ENCODE measurements at places on chromosomes 5 and 9. TPM values are rescaled to one million over a fixed set of nuclear protein-coding genes. Genes with fewer than 3 reads are reported as not detected.

- peak; percentile 74 for DNase-seq
Measured at GRCh38 chr9:93450945-93451815, at the start of gene FAM120A. Gene FAM120A (plus strand): TSS chr9:93451685. CDS start chr9:93451916, 231 bp downstream.

GRCh38 chr5:76546497-76547102 is 76.6 kb downstream of the F2RL2 start:
- no peak for DNase-seq

DNA sequence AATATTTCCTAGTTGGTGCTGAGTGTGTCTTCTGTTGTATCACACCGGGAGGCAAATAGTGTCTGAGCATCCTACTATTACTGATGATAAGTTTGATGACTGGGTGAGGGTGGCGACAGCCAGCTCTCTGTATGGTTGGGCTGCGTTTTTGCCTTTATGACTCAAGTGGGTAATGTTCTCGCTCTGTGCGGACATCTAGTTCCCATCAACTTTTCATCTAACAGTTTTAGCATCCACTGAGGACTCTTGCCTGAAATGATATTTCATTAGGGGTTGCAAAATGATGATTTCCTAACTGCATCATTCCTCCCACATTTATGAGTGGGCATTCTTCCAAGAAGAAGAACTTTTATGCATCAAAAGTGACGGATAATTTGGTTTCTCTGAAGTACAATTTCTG is 26.5 kb downstream of the HMCN2 start:
- DNase-seq = no peak

DNA sequence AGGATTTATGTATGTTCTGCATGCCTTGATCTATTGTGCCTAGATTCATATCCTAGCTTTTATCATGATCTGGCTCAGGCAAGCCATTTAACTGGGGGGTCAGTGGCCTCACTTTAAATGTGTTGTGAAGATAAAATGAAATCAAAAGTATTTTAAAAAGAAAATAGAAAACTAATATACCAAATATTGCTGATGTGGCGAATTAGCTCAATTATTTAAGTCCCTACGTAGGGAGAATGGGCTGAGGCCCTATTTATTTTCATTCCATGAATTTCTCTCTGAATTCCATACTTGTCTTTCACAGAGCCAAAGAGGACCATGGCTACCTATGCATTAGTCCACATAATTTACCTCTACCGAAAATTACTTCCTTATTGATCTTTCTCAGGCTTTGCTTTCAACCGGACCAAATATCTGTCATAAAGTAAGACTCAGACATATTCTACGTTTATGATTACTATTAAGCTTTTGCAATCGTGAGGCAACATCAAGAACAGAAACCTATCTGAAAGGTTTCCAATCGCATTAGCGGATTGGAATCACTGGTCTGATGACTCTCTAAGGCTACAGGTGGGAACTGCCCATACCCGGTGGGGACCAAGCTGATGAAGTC is 1.7 kb downstream of the MBLAC2 start:
- DNase-seq = no peak

- no peak for DNase-seq
Measured at GRCh38 chr5:149675610-149676201, 54.4 kb upstream of the PPARGC1B start.

GRCh38 chr9:75844321-75844720 is 46.2 kb upstream of the PCSK5 start:
- DNase-seq = no peak

DNA sequence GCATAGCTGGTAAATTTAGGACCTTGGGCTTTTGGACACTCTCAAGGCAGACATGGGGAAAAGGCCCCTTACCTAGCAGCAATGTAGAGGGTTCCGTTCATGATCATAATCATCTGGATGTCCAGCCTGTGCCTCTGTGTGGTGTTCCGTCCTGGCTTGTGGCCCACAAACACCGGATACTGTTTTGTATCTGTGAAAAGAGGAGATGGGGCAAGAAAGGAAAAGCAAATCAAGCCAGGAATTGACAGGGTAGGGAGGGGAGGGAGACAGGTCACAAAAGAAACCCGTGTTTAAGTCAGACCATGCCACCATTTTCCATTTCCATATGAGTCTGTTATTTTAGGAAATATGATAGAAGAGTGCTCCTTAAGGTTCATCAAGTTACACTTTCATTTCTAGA is 72.5 kb downstream of the SEMA6A start:
- no peak for DNase-seq

DNA sequence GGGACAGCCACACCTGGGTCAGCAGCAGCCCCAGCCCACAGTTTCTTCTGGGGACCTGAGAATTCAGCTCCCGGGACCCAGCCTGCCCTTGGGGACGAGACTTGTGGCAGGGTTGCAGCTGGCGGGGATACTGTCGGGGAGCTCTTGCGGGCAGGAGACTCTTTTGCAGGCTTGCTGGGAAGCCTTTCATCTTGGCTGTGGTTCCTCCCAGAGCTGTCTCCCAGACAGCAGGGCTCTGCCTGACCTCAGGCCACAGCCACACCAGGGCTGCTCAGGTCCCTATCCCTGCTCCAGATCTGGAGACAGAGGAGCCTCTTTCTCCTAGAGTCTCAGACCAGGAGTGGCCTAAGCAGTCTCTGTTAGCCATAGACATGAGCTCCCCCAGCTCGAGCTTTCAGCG is 4.7 kb upstream of the MYMK start:
- no peak for DNase-seq

- DNase-seq = no peak
Measured at GRCh38 chr9:84839541-84839940, 170.0 kb downstream of the NTRK2 start.

DNA sequence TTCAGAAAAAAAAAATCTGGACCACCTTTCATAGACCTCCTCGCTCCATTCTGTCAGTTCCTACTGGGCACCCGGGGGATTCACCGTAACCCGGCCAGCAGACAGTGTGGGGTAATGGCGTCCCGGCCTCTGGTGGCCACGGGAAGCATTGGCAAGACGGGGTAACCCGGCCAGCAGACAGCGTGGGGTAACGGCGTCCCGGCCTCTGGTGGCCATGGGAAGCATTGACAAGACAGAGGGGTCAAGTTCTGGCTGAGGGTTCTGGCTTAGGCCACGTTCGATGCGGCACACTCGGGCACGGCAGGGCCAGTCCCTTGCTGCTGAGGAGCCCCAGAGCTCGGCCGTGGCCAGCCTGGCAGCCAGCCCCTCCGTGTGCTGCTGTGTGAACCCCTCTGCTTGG is 116.2 kb upstream of the RAPGEF1 start:
- DNase-seq = no peak

- no peak for DNase-seq
Measured at GRCh38 chr5:57833489-57833888, 350.9 kb upstream of the ACTBL2 start.

DNA sequence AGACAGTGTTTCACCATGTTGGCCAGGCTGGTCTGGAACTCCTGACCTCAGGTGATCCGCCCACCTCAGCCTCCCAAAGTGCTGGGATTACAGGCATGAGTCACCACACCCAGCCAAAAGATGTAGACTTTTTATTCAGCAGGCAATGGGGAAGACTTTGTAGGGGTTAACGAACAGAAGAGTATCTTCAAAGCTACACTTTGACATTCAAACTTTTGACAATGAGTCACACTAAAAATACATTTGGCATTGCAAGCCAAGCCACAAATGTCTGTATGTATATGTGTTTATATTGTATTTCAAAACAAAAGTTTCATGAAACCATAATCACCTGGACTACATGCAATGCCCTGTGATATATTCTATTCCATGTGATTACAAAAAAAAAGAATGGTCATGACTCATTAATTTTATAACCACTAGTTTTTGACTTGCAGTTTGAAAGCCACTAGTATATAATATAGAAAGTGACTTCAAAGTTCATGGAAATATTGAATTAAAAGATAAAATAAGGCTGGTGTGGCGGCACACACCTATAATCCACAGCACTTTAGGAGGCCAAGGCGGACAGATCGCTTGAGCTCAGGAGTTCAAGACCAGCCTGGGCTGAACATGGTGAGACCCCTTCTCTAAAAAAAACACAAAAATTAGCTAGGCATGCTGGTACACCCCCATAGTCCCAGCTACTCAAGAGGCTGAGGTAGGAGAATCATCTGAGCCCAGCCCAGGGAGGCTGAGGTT is 8.3 kb downstream of the DIMT1 start:
- DNase-seq = no peak

DNA sequence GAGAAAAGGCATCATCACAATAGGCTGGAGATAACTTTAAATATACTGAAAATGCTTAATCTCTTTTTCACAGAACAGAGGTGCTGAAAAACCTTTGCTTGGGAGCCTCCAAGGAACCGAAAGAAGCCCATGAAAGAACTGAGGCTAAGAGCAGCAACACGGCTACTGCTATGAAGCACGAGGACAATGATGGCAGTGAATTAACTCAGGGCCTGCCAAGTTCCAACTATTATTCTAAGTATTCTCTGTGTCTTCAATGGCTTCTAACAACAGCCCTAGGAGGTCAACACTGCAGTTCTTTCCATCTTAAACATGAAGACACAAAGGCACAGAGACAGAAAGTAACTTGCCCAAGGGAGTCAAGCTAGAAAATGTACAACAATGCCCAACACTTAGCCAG is 293.0 kb upstream of the DAP start:
- no peak for DNase-seq

- DNase-seq = no peak
Measured at GRCh38 chr9:136385015-136385414, 11.5 kb upstream of the CARD9 start.

GRCh38 chr9:135774239-135774747 is 72.3 kb downstream of the KCNT1 start:
- DNase-seq = no peak

GRCh38 chr9:69136185-69136584 is 37.9 kb upstream of the TJP2 start:
- DNase-seq = no peak

GRCh38 chr5:78908173-78909061 is 76.7 kb downstream of the ARSB start:
- DNase-seq = peak; percentile 90

DNA sequence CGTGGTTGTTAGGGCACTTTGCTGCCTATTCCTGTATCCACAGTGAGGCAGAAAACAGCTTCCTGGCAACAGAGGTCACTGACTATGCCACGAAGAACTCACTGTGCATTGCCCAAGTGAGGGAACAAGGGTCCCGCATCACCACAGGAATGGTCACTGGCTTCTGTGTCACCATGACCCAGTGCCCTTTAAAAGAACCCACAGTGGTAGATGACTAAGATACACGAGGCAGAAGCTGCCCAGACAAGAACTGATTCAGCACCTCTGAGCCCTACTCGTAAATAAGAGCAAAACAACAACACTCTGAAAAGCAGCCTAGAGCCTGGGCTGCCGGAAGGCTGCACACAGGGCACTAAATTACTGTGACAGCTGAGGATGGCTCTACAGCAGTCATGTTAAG is 236.6 kb upstream of the RASEF start:
- no peak for DNase-seq

DNA sequence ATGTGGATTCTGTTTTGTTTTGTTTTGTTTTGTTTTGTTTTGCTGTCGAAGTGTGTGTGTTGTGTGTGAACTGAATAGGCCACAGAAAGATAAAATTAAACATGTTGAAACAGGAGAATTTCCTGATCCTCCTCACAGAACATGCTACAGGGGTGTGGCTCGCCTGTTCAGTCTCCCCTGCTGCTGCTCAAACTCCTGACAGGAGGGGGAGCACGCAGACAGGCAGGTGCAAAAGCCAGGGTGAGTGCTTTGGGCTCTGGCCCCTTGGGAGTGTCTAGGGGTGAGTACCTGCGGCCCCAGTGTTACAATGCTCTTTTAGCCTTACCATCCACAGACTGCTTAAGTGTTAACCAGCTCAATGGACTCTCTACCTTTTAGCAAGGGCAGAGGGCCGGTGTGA is 473.5 kb downstream of the MAT2B start:
- no peak for DNase-seq

DNA sequence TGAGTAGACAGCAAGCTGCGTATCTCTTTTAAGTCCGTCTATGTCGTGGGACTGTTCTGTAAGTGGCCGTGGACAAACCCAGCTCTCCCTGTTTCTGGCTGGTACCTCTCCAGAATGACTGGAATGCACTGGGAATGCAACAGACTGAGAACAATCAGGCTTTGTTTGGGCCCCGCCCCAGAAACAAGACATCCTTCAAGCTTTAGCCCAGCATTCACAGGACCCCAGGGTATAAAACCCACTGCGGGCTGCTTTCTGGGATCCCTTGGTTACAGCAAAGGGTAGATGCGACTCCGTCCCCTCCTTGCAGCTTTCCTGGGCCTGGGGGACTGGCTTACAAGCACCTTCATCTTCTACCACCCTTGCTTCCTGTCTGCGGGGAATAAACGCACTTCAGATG is 45.6 kb upstream of the SPTLC1 start:
- DNase-seq = no peak

- DNase-seq = no peak
Measured at GRCh38 chr5:17694371-17694770, 60.1 kb downstream of the TAF11L14 start.

The BNC2 gene
- 10.2 TPM for total RNA-seq
